GF-D8 (cell line): ENCODE measurements at places on chromosomes 1 and 21.

GRCh38 chr1:178916448-178917174 is 45.7 kb upstream of the ANGPTL1 start:
- no peak for DNase-seq

GRCh38 chr1:224874775-224875174 is 54.7 kb upstream of the DNAH14 start:
- DNase-seq, result no peak

DNA sequence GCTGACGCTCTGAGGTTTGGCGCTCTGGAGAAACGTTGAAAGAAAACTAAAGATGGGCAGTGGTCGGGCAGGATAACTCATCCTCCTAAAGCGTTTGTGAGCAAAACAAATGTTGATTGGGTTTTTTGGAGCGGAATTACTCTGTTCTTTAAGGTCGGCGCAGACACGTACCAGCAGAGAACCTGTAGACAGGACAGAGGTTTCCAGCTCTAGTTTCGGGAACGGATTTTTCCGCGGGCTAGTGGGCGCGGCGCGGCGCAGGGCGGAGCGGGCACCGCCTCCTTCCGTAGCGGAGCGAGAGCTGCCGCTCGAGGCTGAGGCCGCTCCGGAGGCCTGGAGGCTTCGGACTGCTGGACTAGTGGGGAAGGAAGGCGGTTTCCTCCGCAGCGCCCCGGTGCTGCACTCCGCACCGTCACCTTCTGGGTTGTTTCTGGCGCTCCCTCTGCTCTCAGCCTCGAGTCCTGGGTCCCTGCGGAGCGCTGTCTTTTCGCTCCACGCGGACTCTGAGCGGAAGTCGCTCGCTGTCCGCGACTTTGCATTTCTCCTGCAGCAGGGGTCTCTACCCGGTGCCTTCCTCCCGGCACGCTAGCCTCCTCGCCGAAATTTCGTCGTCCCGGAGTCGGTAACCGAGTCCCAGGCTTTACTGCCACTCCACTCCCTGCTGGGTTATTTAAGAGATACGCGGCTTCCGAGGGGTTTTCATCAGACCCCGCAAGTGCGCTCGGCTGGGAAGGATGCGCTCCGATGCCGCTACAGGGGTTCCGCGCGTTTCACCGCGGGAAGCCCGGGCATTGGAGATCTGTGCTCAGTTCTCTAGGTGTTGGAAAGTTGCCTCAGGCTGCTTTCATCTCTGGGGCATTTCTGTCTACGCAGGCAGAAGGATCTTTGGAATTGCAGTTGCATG is 7.0 kb downstream of the FOXD2 start:
- no peak for DNase-seq

DNA sequence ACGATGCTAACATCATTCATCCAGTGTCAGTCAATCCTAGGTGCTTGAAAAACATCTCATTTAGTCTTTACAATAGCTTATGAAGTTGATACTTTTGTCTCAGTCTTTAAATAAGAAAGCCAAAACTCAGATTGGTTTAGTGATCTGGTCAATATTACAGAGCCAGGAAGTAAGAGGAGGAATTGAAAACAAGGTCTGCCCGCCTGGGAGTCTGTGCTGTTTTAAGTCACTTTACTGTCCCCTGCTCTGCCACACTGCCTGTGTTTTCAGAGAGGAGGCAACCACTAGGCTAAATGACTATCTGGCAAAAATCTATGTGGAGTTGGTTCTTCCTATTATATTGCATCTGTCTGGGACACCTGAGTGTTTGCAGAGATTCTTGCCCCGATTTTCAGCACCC is 62.3 kb downstream of the ST6GALNAC3 start:
- no peak for DNase-seq

DNA sequence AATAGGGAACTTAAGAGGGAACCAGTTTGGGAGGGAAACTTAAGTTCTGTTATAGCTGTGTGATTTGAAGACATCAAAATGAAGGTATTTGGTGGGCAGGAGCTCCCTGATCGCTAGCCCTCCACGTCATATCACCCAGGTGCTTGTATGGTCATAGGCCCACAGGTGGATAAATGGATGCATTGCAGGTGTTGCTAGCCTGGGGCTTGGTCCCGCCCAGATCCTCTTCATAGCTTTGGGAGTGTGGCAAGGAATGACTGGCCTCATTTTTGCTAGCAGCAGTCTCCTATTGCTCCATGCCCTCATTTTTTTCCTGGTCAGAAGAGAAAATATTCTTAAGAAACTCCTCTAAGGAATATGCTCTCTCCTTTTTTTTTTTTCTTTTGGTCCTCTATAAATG is 11.3 kb downstream of the GNPAT start:
- DNase-seq, result no peak

DNA sequence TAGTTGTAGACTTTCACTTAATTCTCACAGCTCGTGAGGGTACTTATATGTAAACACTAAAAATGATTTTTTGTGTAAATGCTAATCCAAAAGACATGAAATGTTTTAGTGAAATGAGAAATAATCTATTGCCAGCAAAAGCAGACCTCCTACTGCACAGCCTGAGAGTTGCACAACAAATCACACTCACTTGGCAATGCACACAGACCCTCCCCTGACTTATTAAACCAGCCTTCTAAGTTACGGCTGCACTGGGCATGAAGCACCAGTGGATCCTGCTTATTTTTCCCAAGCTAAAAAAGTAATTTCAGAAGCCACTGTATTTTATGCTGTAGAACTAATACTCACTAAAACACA is 10.3 kb downstream of the ERRFI1 start:
- DNase-seq, result no peak

GRCh38 chr1:228849011-228849541 is 113.8 kb downstream of the RHOU start:
- DNase-seq, result no peak

- DNase-seq, result no peak
Observed at GRCh38 chr1:20921285-20921684, 134.2 kb upstream of the HP1BP3 start.

DNA sequence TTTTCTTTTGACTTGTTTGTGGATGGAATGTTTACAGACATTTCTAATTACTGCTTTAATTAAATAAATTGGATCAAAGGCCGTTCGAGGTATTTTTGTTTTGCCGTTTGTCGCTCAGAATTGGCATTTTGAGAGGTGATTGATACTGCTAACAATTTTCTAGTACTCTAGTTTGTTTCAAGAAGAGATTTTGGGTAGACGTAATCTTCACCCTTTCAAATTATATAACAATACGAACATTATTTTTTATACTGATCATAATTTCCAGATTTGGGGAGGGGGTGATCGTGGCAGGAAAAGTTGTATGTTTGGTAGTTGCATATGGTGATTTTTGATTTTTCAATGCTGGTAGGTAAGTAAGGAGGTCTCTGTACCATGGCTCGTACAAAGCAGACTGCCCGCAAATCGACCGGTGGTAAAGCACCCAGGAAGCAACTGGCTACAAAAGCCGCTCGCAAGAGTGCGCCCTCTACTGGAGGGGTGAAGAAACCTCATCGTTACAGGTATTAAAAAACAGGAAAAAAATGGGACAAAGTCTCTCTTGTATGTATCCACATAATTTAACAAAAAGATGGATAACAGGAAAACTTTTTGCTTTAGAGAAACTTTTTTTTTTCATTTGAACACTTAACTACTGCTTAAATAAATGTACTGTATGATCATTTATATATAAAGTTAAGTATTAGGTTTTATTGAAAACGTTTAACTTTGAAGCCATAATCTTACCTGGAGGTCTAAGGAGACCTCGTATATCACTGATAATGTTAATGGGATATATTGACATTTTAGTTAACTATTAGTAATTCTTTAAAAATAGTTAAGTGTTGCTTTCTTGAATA is 1.7 kb downstream of the H3-3A start:
- peak; percentile 18 for DNase-seq

DNA sequence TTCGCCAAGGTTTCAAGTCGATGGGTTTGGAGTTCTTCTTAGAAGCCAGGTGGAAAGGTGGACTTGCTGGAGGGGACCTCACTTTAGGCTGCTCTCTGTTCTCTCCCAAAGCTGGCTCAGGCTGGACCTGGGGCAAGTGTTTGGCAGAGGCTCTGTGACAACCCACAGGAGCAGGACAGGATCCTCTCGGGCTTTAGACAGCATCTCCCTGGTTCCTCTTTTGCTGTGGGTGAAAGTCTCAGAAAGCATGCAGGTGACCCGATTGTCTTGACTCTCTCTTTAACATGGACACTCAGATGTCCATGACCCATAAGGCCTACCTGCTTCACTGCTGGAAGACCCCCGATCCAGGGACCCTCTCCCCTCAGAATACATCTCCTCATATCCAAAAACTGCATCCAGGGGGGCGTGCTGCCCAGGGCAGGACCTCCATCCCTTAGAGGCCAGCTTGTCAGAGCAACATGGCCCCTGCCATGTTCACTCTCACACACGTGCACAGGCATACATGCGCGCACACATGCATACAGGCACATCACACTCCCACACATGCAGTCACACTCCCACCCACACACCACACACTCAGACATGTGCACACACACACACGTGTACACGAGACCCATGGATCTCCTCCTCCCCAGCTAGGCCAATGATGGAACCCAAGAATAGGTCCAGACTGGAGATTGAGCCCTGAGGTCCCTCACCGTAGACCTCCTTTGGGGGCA is 21.3 kb downstream of the MRPL37 start:
- no peak for DNase-seq

- DNase-seq, result no peak
Observed at GRCh38 chr1:211735208-211736170, 60.1 kb upstream of the NEK2 start.

- DNase-seq, result no peak
Observed at GRCh38 chr1:205240569-205240968, 12.8 kb downstream of the TMCC2 start.

DNA sequence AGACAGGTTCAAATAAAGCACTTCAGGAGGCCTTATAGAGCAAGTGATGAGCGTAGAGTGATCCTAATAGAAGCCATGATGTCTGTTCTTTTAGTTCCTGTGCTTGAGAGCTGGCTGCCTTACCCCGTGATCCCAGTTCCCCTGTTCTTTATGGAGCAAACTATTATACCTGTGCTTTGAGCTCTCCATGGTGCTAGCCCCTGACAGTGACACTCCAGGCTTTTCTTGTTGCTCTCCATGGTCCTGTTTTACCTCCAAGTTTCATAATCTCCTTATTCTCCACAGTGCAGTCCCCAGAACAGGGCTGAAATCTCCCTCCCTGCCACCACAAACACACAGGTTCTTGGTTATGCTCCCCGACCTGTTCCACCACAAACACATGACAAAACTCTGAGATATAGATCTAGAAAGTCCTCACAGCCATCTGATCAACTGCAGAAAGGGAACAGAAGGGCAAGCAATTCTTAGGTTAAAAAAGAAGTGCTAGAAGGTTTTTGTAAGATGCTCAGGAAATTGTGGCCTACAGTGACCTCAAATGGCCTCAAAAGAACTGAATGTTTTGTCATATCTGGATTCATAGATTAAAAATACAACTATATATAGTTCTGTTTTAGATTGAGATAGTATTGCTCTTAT is 6.0 kb downstream of the CADM3 start:
- DNase-seq, result no peak

GRCh38 chr1:192489748-192490147 is 85.8 kb upstream of the RGS1 start:
- no peak for DNase-seq

DNA sequence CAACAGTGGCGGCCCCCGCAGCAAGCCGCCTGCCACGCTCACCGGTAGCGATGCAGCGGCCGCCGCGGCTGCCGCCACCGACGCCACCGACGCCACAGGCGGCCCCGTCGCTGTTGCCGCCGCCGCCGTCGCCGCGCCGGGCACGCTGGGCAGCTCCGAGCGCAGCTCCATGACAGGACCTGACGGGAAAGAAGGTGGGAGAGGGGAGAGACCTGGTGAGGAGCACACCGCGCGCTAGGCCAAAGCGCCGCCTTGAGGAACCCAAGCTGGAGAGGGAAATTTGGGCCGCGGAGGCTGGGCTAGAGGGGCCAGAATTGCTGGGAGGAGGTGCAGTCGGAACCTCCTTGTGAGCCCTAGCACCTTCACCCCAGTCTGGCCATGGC is 1.9 kb downstream of the DMRTA2 start:
- no peak for DNase-seq

- DNase-seq, result no peak
Observed at GRCh38 chr21:20970691-20971090, 27.5 kb upstream of the NCAM2 start.

DNA sequence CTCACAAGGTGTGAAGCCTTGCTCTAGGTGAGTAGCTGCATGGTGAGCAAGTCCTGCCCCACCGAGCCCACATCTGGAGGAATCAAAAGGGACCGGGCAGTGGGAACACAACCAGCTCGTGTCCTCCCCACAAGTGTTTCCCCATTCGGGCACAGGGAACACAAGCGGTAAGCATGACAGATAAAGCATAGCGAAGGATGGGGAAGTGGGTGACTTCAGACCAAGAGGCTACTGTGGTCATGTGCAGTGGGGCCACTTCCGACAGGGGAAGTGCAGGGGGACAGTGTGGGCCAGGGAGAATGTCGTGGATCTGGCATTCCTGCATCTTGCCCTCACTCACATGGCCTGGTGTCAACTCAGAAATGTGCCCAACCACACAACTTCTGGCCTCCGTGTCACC is 306.2 kb downstream of the FAM72C start:
- no peak for DNase-seq

DNA sequence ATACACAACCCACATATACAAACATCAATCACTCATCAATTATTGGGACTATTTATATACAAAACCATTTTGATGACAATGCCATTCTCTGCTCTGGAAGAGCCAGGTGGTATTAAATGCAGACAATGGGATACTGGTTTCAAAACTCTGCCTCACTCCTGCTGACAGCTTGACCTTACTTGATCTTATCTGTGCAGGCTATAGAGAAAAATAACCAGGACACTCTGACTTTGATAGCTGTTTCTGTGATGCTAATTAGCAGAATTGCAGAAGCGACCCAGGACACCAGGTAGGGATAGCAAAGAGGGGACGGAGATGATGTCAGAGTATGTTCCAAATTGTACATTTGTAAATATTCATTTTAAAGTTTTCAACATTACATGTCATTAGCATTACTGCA is 89.5 kb downstream of the OLFM3 start:
- DNase-seq, result no peak

DNA sequence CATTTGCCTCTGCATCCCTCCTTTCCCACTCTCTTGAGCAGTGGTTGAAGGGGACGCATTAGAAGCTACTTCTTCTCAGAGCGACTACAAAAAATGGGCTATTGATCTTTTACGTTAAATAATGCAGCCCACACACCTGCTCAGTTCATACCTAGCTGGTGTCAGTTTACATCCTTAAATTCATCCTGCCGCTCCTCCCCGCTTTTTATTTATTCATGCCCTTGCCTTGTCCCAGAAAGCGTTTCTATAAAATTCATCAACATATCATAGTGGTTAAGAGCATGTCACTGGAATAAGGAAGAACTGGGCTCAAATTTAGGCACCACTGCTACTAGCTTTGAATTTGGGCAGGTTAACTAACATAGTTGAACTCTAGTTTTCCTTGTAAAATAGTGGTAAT is 66.0 kb upstream of the TINAGL1 start:
- DNase-seq, result no peak

DNA sequence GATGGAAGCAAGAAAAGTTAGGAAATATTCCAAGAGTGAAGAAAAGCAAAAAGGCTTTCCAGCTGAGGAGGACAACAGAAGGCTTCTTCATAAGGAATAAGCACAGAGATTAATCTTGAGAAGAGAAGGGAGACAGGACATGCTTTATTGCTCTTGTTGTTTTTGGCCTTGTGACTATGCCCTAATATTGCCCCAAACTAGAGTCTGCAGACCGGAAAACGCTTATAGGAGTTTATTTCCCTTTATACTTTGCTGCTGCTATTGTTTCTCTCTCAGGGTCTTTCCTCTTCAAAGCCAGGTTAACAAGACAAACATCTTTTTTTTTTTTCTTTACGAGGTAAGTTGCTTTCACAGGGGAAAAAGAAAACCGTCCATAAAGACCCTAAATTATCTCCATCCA is 991.4 kb downstream of the ADGRL2 start:
- no peak for DNase-seq

- no peak for DNase-seq
Observed at GRCh38 chr1:27130798-27131197, 24.1 kb downstream of the SLC9A1 start.
